ENCODE measurements at places on chromosomes 2 and 18.

DNA sequence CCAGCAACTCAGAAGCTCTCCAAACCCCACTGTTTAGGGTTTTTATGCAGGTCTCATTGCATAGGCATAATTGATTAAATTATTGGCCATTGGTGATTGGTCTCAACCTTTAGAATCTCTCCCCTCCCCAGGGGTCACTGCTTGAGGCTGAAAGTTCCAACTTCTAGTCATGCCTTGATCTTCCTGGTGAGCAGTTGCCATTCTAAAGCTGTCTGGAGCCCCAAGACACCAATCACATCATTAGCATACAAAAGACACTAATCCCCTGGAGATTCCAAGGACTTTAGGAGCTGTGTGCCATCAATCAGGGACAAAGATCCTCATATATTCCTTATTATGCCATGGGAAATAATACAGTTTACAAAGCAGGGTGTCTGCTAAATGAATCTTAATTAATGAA is 863.4 kb upstream of the KLHL29 start:
- DNase-seq, result no peak

DNA sequence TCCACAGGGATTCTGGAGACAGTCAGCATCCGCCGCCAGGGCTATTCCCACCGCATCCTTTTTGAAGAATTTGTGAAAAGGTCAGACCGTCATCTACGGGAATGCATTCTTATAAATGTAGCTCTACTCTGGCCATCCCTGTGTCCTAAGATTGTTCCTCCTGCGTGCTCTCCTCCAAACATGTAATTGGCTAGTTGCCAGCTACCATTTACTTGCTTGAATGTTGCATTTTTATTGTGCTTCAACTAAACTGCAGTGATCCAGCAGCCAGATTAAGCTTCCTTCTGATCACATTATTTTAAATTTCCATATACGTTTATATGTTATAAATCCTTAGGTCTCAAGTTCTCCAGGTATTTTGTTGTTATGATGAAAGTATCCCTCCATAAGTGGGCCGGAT is 248.5 kb upstream of the SP5 start:
- no peak for DNase-seq

- DNase-seq, result peak; percentile 13
These were observed 3.4 kb downstream of the SERPINB2 start for GRCh38 chr18:63890950-63891304.

DNA sequence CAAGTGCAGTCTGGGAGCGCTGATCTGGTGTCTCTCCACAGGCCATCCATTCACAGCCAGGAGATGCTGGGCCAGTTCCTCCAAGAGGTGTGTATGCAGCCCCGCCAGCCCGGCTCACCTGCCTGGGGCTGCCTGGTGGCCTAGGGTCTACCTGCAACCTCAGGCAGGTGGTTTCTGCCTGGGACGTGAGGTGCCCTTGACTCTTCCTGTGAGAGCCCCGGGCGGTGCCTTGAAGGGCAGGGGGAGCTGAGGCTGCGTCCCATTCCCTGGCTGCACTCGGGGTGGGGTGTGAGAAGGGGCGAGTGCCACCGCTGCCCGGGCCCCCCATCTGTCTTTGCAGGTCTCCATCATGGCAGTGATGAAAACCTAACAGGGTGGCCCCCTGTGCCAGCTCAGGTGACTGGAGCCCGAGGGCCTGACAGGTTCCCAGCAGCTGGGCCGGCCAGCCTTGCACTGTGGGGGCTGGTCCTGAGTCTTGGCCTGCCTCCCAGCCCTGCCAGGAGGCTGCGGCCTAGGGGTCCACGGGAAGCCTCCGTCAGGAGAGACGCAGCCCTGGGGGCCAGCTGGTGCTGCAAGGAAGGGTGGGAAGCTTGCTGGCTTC is 11.9 kb downstream of the CAPN10 start:
- DNase-seq, result no peak

DNA sequence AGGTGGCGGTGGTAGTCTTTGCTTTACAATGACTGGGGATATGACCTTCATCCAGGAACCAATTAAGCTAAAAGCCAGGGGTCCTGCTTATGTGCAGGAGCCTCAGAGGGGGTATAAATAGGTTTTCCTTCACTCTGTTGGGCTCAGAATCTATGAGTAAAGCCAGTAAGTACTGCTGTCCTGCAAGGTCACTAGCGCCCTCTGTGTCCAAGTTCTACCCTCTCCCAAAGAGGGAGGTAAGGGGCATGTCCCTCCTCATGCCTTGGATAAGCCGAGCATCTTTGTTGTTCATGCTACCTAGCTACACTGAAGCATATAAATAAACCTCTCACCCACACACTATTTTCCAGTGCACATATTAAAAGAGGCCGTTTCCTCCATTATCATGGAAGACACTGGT is 79.4 kb downstream of the SPRED2 start:
- no peak for DNase-seq

- no peak for DNase-seq
These were observed 4.5 kb downstream of the CYS1 start for GRCh38 chr2:10075571-10076209.

GRCh38 chr2:6932828-6933227 is 15.6 kb downstream of the RNF144A start:
- no peak for DNase-seq

DNA sequence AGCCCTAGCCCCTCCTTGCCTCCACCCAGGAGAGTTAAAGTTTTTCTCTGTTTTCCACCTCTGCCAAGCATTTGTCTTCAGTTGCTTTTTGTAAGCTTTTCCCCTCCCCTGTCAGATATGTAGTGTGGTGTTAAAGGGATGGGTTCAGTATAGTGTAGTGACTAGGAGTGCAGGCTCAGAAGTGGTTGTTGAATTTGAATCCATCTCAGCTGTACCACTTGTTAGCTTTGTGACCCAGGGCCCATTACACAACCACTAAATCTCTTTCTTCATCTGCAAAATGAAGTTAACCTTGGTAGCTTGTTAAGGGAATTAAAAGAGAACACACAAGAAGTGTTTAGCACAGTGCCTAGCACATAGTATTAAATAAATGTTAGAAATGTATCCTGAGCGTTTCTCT is 56.9 kb downstream of the MAP3K20 start:
- no peak for DNase-seq

- DNase-seq, result no peak
These were observed 601.1 kb downstream of the ARHGAP15 start for GRCh38 chr2:143730155-143730952.

GRCh38 chr2:20551260-20551944 is 99.5 kb downstream of the HS1BP3 start:
- DNase-seq, result no peak

- no peak for DNase-seq
These were observed 16.9 kb downstream of the ZBTB7C start for GRCh38 chr18:48392268-48392667.

GRCh38 chr2:49189512-49190225 is 35.4 kb upstream of the FSHR start:
- no peak for DNase-seq

GRCh38 chr18:51953521-51953920 is 386.5 kb upstream of the DCC start:
- DNase-seq, result no peak

GRCh38 chr2:240702640-240703011 is 11.0 kb downstream of the AQP12A start:
- no peak for DNase-seq

- DNase-seq, result no peak
These were observed 18.1 kb downstream of the ZAP70 start for GRCh38 chr2:97731274-97732020.

GRCh38 chr2:135792401-135793150 is 44.4 kb downstream of the LCT start:
- no peak for DNase-seq

- DNase-seq, result no peak
These were observed 4.9 kb upstream of the ST3GAL5 start for GRCh38 chr2:85893428-85894258.

- no peak for DNase-seq
These were observed 7.2 kb downstream of the AGAP1 start for GRCh38 chr2:235500761-235501672.

- no peak for DNase-seq
These were observed 3.0 kb downstream of the MEIS1 start for GRCh38 chr2:66437691-66438497.

DNA sequence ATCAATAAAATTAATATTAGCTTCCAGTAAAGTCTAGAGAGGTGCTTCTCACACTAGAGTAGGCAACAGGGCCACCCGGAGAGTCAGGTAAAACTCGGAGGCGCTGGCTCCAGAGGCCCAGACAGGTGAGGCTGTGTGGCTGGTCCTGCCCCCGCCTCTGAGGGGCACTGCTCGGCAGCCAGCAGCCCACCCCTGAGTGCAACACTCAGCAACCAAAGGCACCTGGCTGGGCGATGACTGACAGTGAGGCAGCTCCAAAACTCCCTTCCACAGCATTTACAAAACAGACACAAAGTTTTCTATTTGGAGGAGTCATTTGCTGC is 138.8 kb upstream of the ID2 start:
- no peak for DNase-seq

DNA sequence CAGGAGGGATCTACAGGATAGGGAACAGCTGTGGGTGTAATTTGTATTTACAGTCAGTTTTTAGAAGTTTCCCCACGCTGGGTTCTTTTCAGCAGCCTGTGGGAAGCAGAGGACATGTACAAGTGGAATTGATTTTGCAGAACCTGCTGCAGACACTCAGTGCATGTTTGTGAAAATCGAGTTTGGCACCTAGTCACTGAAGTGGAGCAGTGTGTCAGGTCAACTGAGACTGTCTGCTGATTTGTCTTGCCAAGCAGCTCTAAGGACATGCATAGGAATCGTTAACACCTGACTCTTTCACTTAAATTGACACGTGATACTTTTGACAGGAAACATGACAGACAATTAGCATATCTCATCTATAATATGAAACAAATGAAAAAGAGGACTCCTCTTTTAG is 416.6 kb downstream of the TMX3 start:
- no peak for DNase-seq

DNA sequence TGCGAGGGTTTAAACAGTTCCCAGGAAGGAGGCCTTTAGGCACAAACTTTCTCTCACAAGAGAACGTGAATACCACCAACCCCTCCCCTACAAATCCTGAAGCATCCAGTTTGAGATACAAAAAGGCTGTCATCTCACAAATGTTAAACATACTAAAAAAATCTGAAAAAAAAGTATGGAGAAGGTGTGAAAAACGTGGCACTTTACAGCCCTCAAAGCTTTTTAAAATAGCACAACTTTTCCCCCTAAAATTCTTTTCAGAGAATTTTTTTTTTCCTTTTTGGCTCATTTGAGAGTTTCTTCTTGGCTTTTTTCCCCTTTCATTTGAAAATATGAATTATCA is 10.1 kb downstream of the ZEB2 start:
- DNase-seq, result no peak

DNA sequence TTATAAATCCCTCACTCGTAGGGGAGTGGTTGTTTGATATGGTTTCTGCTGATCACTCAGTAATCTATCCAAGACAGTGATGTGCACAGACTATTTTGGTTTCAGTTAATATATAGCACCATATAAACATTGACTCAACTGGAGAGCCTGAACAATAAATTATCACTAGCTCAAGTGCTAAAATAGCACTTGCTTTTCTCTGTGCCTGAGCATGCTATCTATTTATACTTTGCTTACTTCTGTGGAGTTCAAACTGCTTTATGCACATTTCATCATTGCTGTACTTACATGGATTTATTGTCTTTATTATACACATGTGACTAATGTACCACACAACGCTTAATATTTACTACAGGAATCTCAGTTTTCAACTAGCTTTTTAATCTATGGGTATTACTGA is 133.6 kb downstream of the BCL2 start:
- peak; percentile 72 for DNase-seq

- no peak for DNase-seq
These were observed 2.7 kb upstream of the TGIF1 start for GRCh38 chr18:3447068-3447894.

DNA sequence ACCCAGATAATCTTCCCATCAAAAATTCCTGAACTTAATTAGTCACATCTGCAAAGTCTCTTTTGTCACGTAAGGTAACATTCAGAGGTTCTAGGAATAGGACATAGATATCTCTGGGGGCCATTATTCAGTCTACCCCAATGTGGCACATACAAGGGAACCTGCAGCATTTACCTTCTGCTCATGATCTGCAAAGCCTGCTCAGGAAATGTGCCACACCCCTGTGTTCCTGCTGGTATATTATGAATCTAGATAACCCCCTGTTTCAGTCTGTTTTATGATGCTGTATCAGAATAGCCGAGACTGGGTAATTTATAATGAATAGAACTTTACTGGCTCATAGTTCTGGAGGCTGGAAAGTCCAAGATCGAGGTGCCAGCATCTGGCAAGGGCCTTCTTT is 103.5 kb downstream of the ARL4C start:
- DNase-seq, result no peak

GRCh38 chr2:199779589-199779988 is 71.4 kb downstream of the FTCDNL1 start:
- DNase-seq, result no peak

DNA sequence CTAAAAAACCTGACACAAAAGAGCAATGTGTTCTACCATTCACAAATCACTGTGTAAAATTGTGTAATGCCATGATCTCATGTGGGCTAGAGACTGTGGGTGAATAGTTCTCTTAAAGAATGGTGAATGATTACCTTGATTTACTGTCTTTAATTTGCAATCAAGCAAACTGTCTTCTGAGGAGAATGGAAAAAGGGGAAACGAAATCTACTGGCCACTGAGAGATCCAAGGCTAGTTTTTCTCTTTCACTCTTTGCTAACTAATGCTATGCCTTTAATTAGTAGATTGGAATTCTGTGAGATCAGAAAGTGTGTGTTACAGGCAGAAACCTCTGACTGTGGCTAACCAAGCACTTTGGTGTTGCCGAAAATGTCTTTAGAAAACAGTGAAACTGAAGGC is 422.7 kb downstream of the TGIF1 start:
- no peak for DNase-seq

DNA sequence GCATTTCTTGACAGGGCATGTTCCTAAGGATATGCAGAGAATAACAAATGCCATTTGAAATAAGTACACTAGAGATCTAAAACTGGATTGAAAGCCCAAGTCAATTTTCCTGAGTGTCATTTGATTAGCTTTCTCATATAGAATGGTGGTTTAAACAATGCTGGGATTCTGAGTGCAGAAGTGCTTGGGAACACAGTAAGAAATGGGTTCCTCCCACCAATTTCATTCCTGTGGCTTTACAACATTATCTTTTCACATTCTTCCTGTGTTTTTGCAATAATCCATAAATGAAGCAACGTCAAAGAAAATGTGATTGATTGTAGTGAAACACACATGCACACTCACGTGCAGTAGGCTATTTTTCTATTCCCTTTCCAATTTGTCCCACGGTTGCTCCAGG is 1858.4 kb upstream of the PIK3C3 start:
- no peak for DNase-seq

DNA sequence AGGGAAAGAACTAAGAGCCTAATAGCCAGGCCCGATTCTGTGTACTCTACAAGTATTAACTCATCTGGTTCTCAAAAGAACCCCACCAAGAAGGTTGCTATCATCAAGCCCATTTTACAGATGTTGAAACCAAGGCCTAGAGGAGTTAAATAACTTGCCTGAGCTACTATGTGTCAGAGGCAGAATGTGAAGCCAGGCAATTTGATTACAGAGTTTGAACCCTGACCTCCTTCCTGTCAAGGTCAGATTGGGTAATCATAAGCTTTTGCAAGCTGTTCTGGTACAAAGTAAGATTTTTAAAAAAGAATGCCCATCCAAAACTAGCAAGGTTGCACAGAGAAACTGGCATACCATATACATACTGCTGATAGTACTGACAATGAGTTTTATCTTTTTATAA is 227.1 kb downstream of the HAUS1 start:
- DNase-seq, result no peak
